Fibroblast of lung (primary cell): ENCODE measurements at places on chromosomes 6 and 20. TPM values are rescaled to one million over a fixed set of nuclear protein-coding genes. Genes with fewer than 3 reads are reported as not detected.

HTR1E gene
- polyA plus RNA-seq, result not detected in 2 replicates

MOG gene
- not detected in 2 replicates for polyA plus RNA-seq

TFAP2D gene
- not detected in 2 replicates for polyA plus RNA-seq

DNA sequence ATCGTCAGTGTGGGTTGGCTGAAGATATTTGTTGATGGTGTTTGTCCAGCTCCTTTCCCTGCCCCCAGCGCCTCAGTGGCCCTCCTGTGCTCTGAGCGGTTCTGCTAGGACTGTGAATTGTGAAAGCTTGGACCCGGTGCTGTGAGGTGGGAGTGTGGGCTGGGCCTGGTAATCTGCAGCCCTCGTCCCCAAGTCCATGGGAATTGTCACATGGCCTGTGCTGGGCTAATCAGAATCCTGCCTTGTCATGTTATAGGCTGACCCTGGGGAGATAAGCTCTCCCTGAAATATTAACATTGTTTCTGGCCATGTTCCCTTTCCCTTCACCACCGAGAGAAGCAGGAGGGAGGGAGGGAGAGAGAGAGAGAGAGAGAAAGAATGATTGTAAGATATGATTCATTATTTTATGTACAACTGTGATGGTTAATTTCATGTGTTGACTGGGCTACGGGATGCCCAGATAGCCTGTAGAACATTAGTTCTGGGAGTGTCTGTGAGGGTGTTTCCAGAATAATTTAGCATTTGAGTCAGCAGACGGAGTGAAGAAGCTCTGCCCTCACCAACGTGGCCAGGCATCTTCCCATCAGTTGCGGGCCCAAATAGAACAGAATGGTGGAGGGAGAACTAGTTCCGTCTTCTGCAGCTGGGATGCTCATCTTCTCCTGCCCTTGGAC lies 62.4 kb downstream of the TFAP2C start:
- DNase-seq, result peak; percentile 13

- peak; percentile 88 for DNase-seq
These were observed at the start of gene SYTL3 for GRCh38 chr6:158649289-158650143. Gene SYTL3 (plus strand): TSS chr6:158650054. CDS start chr6:158663269, 13,215 bp downstream.

DNA sequence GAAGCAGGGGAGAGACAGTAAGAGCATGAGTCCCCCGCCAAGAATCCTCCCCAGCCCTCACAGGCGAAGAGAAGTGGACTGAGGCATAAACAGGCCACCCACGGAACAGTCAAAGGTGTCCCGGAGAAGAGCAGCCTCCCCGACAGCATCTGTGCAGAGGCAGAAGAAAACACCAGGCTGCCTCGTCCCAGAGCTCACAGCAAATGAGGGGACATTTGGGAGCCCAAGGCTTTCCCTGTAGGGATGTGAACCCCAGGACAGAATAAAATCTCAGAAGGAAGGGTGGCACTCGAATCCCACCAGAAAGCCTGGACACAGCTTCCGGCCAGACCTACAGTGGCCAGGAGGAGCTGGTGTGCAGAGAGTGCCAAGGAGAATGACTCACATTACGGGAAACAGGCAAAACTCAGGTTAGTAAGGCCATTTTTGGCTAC lies 90.4 kb downstream of the DLL1 start:
- peak; percentile 70 for DNase-seq

GRCh38 chr20:39290575-39290974 lies 328.4 kb downstream of the DHX35 start:
- no peak for DNase-seq

- DNase-seq, result no peak
These were observed 240.4 kb downstream of the PRL start for GRCh38 chr6:22056398-22056797.

GRCh38 chr20:58294497-58295455 lies 14.7 kb upstream of the RAB22A start:
- no peak for DNase-seq

GRCh38 chr20:17960927-17961586 lies 7.5 kb downstream of the SNX5 start:
- DNase-seq, result peak; percentile 67

- no peak for DNase-seq
These were observed 67.5 kb downstream of the RTN4IP1 start for GRCh38 chr6:106561686-106562405.
